ENCODE measurements at places on chromosomes 2 and 18. TPM values are rescaled to one million over a fixed set of nuclear protein-coding genes. Genes with fewer than 3 reads are reported as not detected.

Gene CYP27C1
- total RNA-seq = 5.7 TPM

Gene CFAP65
- total RNA-seq = 0.27 TPM

Gene GKN1
- not detected for total RNA-seq

Gene CRYGC
- not detected for total RNA-seq

Gene NTSR2
- total RNA-seq = not detected

Gene TRIB2
- 28.6 TPM for total RNA-seq

Gene CXCR1
- not detected for total RNA-seq

Gene ZNF804A
- 0.32 TPM for total RNA-seq

Gene RAB6C
- total RNA-seq = 0.14 TPM

Gene UGT1A1
- not detected for total RNA-seq

Gene NOL4
- total RNA-seq = 1.9 TPM

Gene SERPINB4
- not detected for total RNA-seq

Gene SFTPB
- not detected for total RNA-seq

Gene ATG16L1
- 30.7 TPM for total RNA-seq

Gene CROCC2
- total RNA-seq = not detected

Gene ALPP
- 0.32 TPM for total RNA-seq

Gene NCKAP5
- 2.7 TPM for total RNA-seq

Gene TOGARAM2
- total RNA-seq = 0.73 TPM

Gene NT5C1B
- not detected for total RNA-seq

Gene MAL
- total RNA-seq = 0.41 TPM

Gene SP140
- 14.1 TPM for total RNA-seq
